ENCODE measurements at places on chromosomes 12 and 14. TPM values are rescaled to one million over a fixed set of nuclear protein-coding genes. Genes with fewer than 3 reads are reported as not detected.

GRCh38 chr14:24093207-24093900, 757 bp upstream of the PCK2 start:
- DNase-seq, result no peak

DNA sequence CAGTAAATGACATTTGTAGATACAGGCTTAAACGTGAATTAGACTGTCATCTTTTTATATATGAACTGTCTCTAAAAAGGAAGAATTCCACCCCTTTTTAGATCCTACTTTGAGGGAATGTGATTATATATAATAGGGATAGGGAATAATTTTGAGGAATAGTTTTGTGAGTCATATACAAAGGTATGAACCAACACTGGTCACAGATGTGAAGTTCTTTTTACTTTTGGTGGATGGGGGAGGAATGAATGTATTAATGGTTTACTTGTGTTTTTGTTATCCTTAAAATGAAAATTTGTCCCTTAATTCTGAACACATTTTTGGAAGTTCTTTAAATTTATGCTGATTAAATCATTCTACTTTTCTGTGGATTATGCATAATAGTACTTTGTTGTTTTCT, 30.4 kb downstream of the FRS2 start:
- DNase-seq, result no peak

- peak; percentile 85 for DNase-seq
Observed at GRCh38 chr12:7989827-7990491, 42.6 kb upstream of the FOXJ2 start.

DNA sequence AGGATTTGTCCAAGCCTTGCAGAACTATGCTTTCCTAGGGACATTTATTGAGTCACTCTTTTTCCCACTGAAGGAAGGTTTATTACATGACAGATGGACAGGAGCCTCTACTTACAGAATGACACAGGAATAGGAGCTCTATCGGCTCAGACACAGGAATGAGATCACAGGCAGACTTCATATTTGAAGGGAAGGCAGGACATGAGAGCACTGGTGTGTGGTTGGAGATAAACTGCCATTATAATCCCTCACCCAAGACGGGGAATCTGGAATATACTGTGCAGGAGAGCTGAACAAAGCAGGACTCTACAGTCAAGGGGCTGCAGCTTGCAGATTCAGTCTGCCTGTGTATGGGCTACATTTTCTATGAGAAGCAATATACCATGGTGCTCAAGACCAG, 26.8 kb upstream of the IL22 start:
- no peak for DNase-seq

- peak; percentile 30 for DNase-seq
Observed at GRCh38 chr12:56267443-56268071, 815 bp downstream of the COQ10A start.

DNA sequence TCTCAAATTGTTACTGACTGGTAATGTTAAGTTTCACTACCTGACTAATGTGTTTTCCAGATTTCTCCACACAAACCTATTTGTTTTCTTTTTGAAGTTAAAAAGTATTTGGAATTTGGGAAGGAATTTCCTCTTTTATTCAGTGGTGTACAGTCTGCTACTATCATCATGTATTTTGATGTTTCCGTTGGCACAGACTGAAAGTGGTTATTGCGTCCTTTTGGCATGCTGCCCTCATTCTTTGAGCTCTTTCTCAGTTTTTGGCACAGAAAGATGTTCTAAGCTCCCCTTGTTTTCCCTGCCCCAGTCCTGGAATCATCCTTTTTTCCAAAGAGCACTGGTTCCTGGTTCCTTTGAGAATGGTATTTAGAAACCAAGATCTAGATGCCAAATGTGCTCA, 31.4 kb upstream of the RTRAF start:
- DNase-seq, result no peak

DNA sequence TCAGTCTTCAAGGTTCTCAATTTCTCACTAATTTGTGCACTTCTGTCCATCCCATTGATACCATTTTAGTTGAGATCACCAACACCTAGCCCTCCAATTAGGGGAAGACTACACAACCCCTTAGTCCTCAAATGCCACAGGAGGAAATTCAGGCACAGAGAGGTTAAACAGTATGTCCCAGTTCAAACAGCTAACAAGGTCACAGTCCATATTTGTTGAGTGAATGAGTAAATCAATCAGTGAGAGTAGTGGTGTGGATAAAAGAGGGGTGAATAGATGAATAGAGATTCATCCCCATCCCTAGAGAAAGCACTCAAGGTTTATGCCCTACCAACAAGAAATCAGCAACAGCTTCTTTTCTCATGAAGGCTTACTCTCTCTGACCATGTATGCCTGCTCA, 94.2 kb upstream of the RIC8B start:
- no peak for DNase-seq

DNA sequence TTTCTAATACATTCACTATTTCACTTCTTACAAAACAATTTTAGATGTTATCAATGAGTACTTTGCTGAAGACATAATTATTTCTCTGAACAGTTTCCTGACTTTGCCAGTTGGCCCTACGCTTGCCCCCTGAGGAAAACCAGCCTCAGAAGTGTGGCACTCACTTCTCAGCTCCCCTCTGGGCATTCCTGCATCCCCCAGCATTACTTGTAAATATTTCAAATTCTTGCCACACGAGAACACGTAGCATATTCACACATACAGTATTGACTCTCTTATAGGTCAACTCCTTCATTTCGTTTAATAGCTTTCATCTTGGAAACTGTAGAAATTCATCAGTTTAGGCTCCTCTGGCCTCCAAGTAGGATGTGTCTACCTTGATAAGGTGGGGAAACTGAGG, 65.2 kb downstream of the OTX2 start:
- no peak for DNase-seq

The P2RX7 gene
- total RNA-seq, result 20.1 TPM

The CCDC197 gene
- not detected for total RNA-seq

The HIP1R gene
- 33.0 TPM for total RNA-seq

The PTPRB gene
- total RNA-seq, result 196 TPM

The GZMH gene
- total RNA-seq, result 4.7 TPM

The GALNT8 gene
- total RNA-seq, result 0.67 TPM

The IL31 gene
- total RNA-seq, result not detected

Data from upper lobe of right lung (tissue), 1 donor.